Suppressor macrophage (primary cell): ENCODE measurements at places on chromosomes 1 and 21.

DNA sequence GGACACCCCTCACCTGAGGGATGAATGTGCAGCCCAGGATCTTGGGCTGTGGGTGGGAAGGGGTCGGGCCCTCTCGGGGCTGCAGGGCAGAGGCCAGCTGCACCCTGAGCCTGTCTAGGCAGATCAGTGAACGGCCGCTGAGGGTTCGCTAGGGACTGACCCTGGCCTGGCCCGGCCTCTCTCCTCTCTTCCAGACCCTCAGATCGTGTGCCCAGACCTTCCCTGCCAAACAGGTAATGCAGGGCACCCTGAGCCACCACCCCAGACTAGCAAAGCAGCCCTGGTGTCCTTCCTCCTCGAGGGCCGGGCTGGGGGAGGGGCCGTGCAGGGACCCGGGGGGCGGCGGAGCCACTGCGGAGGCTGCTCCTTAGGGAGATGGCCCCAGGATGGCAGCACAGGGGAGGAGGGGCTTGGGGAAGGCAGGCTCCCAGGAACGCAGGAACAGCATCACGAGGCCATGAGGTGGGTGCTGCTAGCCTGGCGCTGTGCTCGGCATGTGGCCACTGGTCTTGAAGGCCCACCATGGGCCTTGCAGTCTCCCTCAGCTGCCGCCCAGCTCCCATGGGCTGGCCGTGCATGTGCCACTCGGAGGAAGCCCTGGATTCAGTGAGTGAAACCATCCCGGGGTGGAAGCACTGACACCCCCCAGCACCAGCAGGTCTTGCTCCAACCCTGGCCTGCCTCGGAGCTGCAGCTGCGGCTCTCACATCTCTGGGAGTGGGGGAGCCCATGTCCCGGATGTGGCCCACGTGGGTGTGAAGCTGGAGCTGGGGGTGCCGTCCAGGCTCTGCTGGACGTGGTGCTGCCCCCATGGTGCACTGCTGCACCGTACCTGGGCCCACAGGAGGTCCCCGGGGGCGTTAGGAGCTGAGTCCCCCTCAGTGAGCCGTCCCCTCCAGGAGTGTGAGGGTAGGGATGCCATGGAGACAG, 28.7 kb downstream of the COL6A2 start:
- DNase-seq, result no peak

DNA sequence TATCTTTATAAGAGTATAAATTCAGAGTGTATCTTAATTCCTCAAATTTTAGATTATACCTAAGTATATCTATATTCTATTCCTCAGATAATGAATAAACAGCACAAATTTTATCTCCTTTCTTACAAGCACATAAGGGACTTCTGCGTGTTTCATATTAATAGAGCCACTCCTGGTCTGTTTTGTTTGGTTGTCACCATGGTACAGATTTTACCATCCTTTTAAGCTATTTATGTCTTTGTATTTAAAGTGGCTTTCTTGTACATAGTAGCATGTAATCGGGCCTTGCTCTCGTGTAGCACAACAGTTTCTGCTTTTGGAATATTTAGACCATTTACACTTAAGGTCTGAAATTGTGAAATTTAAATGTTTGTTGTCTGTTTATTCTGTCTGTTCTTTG, 52.6 kb upstream of the SLC35A3 start:
- no peak for DNase-seq

DNA sequence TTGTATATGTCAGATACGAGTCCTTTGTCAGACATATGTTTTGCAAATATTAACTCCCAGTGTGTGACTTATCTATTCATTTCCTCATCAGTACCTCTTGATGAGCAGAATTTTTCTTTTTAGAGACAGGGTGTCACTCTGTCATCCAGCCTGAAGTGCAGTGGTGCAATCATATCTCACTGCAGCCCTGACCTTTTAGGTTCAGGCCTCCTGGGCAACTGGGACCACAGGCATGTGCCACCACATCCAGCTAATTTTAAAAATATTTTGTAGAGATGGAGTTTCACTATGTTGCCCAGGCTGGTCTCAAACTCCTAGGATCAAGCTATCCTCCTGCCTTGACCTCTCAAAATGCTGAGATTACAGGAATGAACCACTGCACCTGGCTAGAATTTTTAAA, 93.0 kb downstream of the HLCS start:
- no peak for DNase-seq

DNA sequence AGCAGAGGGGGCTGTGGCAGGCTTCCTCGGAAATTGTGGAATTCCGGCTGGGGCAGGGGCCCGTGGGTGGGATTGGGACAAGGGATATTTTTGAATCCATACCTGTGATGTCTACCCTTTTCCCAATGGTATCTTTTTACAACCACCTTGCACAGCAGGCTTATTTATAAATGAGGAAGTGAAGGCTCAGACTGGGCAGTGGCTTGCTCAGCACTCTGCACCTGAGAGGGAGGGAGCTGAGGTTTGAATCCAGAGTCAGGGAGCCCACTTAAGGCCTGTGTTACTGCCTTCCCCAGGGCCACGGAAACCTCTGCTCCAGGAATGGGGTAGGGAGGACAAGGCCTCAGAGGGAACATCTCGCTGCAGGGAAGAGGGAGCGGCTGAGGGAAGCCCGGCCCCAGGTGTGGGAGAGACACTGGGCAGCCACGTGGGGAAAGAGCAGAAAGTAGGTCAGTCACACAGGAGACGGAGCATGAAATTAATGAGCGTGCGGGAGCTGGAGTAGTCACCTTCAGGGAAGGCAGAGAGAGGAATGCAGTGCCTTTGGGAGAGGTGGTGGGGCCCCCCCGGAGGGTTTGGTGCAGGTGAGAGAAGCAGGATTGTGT, 35.4 kb upstream of the SCMH1 start:
- DNase-seq, result peak; percentile 40

DNA sequence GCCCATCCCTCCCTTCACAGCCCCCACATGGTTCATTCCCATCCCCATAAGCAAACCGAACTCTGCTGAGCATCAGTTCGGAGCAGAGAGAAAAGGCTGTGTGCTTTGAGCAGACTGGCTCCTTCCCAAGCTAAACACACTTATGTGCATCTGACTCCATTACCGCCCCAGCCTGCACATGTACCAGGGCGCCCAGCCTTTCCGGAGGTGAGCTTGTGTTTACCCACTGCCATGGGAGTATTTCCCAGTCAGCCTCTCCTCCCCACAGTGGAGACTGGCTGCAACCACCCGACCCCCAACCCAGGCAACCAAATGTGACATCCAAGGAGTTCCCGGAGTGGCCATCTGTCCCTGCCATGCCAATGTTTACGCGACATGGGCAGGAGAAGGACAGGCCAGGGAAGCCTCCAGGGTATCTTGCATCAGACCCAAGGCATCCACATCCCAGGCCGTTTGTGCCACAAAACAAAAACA, 9.4 kb downstream of the TIAM1 start:
- no peak for DNase-seq

GRCh38 chr1:245776139-245776538, 621.4 kb downstream of the KIF26B start:
- DNase-seq, result no peak

- DNase-seq, result no peak
Observed at GRCh38 chr1:56452027-56453011, 127.0 kb downstream of the PLPP3 start.

DNA sequence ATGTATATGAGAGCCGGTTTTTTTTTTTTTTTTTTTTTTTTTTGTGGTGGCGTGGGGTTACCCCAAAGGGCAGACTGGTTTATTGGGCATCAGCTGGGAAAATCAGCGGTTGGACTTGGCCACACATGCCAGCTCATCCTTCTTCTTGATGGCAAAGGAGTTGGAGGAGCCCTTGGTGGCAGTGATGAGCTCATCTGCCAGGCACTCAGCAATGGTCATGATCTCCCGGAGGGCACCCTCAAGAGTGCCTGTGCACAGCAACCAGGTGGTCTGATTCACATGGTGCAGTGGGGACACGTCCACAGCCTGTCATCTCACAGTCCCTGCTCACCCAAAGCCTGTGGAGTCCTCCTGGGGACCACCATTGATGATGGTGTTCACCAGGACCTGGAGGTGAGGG, 62.0 kb downstream of the MRPS6 start:
- DNase-seq, result no peak

- DNase-seq, result no peak
Observed at GRCh38 chr1:170619241-170620028, 44.5 kb upstream of the PRRX1 start.

GRCh38 chr1:190429932-190430331, 47.7 kb downstream of the BRINP3 start:
- no peak for DNase-seq

DNA sequence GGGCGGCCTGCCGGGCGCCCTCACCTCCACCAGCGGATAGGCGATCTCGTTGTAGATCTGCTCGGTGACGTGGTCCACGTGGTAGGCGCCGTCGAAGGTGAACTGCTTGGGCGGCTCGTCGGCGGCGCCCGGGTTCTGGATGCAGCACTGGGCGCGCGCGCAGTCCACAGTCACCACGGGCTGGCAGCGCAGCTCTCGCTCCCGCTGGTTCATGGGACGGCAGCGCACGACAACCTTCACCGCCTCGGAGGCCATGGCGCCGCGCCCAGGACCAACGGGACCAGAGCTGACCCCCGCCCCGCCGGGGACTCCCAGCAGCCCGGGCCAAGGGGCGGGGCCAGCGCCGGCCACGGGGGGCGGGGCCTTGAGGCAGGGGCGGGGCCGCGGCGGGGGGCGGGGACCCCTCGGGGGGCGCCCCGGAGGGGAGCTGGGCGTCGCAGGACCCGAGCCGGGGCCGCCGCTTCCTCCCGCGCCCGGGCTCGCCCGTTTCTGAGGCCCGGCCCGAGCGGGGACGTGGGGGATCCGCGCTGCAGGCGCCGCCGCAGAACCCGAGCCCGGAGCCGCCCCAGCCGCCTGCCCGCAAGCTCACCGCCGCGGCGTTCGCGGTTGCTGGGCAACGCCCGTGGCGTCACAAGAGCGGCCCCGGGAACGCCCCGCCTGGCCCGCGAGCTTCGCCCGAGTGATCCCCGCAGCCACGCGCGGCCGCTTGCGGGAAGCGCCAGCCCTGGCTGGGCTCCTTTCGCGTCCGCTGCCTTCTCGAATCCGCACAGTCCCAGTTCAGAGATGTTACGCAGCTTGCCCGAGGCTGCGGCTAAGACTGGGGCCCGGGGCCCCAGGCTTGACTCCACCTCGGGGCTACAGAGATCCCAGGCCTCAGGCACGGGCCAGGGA, at the start of gene KIF17:
TSS of gene KIF17 (minus strand) at position 556 of the 891 bp plus-strand sequence. CDS start at position 255, 301 bp downstream.
- DNase-seq, result peak; percentile 74

- no peak for DNase-seq
Observed at GRCh38 chr1:111221276-111221632, 6.3 kb upstream of the CHI3L2 start.

DNA sequence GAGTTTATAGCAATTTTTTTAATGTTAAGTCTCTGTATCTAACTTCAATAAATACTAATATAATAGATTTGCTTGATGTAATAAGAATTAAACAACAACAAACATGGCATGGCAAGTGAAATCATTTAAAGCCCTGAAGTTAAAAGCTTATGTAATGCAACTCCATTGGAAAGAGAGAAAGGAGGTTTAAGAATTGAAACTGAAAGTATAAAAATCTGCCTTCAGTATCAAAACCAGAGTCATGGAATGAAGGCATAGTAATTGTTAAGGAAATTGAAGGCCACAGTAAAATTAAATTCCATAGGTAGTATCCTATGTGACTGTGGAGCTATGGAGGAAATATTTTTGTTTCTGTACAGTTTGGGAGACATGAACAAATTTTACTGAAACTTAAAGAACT, 55.1 kb downstream of the PRDX6 start:
- DNase-seq, result no peak

DNA sequence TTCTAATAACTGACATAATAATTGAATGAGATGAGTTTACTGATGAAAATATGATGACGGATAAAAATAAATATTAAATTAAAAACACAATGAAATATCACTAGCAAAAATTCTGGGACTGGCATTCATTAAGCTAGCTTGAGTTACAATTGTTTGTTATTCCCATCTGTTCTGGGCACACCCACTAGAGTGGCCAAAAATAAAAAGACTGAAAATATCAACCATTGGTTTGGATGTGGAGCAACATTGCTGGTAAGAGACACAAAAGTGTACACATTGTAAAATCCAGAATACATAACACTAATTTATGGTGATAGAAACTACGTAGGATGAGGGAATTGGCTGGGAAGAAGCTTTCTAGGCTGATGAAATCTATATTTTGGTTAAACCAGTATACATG, 9.6 kb upstream of the NEK7 start:
- no peak for DNase-seq

GRCh38 chr1:14987829-14988603, 165.5 kb upstream of the TMEM51 start:
- no peak for DNase-seq

GRCh38 chr1:156126043-156126629, 11.6 kb downstream of the LMNA start:
- peak; percentile 97 for DNase-seq

- no peak for DNase-seq
Observed at GRCh38 chr1:9721606-9722377, 70.3 kb downstream of the PIK3CD start.

DNA sequence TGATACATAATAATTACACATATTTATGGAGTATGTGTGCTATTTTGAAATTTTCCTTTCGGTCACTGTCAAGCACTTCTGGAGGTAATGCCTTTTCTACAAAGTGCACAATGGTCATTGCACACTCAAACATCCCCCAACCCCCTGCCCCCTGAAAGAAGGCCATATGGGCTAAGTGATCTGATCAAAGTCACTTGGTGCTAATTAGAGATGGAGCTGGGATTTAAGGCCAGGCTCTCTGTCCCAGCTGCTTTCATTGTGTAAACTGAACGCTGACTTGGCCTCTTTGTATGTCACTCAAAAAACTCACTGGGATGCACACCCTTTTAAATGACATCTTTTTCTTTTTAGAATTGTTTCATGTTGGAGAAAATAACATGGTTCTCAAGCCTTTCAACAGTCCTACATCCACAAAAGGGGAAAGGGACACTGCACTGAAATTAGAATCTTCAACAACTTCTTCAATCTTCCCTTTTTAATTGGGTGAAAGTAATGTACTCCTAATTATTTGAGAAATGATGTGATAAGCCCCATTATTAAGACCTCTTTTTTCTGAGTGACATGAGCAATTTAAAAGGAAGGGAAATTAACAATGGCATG, 149.2 kb downstream of the ST6GALNAC5 start:
- no peak for DNase-seq

DNA sequence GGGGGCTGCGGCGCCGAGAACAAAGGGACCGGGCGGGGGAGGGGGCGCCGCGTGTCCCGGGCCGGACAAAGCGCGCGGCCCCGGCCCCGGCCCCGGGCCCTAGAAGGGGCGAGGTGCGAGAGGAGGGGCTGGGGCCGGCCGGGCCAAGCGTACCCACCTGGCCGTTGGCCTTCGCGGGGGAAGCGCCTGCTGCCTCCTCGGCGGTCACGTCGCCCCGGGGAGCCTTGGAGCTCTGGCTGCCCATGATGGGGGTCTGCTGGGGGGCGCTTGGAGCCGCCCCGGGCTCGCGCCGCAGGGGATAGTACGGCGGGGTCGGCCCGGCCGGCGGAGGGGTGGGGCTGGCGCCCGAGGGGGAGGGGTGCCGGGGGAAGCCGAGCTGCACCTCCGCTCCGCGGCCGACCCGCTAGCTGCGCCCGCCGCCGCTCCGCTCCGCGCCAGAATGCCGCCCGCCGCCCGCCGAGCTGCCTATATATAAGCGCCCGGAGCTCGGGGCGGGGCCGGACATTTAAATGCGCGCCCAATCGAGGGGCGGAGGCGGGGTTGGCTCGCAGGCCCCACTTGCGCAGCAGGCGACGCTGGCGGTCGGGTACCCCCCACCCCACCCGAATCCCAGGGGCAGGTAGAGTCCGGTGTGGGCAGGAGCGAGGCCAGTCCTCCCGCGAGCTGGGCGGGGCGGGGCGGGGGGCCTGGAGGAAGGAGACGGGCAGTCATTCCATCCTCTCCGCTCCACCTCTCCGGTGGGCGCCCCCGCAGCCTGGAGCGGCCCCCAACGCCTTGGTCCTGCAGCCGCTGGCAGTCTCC, at the start of gene MARCKSL1:
TSS of gene MARCKSL1 (minus strand) at position 444 of the 801 bp plus-strand sequence. CDS start at position 244, 200 bp downstream.
- peak; percentile 56 for DNase-seq
